ENCODE measurements at places on chromosomes 2 and 18.

GRCh38 chr2:161337247-161337646 lies 29.0 kb downstream of the PSMD14 start:
- no peak for DNase-seq

DNA sequence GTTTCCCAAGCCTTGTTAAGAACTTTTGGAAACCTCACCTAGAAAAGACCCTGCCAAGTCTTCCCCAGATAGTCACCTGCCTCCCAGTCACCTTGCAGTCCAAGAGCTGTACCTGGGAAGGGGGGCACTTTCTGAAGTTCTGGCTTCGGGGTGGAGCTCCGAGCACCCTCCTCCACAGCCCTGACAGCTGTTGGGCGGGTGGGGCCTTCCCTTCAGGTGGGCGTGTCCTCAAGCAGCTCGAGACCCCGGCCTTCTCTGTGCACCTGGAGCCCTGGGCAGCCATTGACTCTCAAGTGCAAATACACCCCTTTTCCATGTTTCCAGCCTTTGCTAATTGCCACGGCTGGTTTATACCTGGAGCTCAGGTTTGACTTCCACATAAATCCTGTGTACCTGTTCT lies 37.0 kb upstream of the IGFBP5 start:
- DNase-seq: no peak

DNA sequence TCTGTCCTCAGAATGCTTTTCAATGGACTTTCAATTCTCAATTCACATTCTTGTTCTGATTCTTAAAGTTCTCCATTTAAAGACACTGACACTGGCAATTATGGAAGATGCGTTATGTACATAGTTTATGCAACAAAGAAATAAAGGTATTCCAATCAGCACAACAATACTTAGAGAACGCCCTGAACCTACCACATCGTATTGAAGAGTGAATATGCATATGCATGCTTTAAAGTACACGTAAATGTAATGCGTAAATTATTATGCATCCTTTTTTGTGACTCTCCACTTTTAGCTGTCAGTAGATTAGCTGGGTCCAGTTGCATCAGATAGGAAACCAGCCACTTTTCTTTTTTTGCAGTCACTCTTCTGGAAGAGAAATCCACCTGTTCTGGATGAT lies 83.5 kb downstream of the RBM43 start:
- no peak for DNase-seq

GRCh38 chr2:217142649-217143266 lies 282.9 kb upstream of the TNP1 start:
- DNase-seq: peak; percentile 39

- DNase-seq: no peak
These were observed 9.0 kb downstream of the SPEG start for GRCh38 chr2:219443697-219444023.

- peak; percentile 51 for DNase-seq
These were observed 55.6 kb downstream of the TGFA start for GRCh38 chr2:70498054-70498453.

- DNase-seq: no peak
These were observed 146.3 kb downstream of the GCA start for GRCh38 chr2:162490052-162490717.

DNA sequence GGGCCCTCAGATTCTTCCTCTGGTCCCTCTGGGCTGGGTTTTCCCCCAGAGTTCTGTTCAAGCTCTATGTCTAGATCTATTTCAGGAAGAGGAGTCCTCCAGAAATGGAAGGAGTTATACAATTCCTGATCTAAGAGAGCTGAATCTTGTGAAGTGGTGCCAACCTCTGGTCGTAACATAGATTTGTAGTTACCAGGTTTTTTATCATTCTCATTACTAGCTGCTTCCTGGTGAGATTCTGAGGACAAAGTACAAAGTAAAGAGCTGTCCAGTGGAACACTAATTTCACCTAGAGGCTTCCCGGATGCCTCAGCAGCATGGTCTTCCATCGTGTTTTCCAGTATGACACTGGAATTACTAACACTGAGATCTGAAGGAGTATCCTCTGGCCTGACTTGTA lies 44.1 kb downstream of the PPP4R1 start:
- DNase-seq: no peak

DNA sequence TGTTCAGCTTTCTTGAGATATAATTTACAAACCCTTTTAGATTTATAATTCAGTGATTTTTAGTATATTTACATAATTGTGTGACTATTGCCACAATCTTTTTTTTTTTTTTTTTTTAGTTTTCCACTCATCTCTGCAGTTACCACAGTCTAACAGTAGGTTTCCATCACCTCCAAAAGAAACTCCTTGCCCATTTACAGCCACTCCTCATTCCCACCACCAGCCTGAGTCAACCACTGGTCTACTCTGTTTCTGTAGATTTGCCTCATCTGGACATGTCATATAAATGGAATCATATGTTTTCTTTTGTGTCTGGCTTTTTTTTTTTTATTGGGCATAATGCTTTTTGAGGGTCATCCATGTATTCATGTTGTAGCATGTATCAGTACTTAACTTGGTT lies 16.1 kb downstream of the MTX2 start:
- peak; percentile 10 for DNase-seq

DNA sequence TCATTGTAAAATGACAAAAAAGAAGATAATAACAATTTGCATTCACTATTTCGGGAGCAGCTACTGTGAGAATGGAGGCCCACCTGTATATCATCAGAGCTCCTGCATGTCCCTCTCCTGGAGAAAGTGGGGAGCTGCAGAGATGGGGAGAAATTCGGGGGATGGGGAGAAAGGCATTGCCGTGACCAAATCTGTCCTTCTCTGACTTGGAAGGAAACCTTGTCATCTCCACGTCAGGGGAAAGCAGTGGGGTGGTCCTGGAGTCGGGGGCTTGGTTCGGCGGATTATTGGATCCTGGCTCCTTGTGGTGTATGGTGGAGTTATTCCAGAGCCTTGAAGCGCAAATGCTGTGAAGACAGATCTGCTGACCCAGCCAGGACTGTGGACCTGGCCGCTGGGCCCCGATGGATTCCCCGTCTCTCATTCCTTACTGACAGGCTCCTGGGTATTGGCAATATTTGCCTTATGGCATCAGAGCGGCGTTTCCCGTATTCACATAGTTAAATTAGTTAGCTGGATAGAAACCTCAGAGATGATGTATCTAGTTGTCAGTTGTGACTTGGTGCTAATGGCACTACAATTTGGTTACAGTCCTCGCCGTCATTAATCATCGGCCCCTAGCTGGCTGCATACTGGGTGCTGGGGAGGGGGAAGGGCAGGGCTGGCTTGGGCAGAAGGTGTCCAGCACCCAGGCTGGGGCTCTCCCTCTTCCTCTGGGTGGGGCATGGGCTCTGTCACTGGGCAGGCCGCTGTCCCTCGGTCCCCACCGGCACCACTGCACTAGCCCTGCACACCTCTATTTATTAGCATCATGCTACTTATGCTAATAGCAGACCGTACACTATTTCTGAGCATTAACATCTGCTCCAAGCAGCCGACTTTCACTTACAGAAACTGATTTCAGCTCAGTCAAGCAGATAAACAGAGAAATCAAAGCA lies 31.7 kb downstream of the CELF4 start:
- peak; percentile 5 for DNase-seq

DNA sequence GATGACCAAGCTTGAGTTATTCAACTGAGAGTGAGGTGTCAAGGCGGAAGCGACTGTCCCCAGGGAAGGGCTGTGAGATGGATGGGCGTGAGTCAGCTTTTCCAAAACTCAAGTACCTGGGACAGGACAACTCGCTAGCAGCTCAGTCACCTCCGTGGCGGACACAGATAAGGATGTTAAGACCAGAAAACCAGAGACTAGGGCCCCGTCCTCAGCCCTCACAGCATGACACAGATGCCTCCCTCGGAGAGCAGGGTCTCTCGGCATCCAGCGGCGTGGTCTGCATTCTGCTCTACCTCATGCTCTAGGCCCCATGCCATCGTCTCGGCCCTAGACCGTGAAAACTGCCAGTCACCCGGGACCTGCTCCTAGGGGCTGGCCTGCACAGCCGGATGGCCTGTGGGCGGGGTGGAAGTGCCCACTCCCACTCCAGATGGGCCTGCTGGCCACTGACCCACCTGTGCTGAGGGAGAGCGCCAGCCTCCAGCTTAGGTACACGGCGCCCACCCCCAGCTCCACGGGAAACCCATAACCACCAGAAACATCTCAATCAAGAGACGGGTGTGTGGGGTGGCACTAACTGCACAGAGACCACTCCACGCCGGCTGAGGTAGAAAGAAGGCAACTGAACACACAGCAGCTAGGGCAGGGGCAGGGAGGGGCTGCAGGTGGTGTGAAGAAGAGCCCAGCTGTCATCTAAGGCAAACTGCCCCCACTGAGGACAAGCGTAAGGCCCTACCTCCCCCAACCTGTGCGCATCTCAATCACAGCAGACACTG lies 39.8 kb downstream of the ANO7 start:
- DNase-seq: no peak

- DNase-seq: no peak
These were observed 42.5 kb downstream of the LDLRAD4 start for GRCh38 chr18:13260935-13261640.

GRCh38 chr2:29450596-29451222 lies 335.5 kb downstream of the CLIP4 start:
- DNase-seq: no peak

- DNase-seq: no peak
These were observed 3.3 kb upstream of the SLC66A2 start for GRCh38 chr18:79954791-79955190.

DNA sequence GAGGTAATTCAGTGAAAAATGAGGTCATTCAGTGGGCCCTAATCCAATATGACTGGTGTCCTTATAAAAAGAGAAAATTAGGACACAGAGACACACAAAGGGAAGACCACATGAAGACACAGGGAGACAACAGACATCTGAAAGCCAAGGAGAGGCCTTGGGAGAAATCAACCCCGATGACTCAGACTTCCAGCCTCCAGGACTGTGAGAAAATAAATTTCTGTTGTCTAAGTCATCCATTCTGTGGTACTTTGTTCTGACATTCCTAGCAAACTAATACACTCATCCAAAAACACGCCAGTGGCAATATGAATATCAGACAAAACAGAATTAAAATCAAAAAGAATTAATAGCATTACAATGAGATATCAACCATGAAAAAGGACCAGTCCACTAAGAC lies 303.7 kb downstream of the SS18 start:
- peak; percentile 76 for DNase-seq

DNA sequence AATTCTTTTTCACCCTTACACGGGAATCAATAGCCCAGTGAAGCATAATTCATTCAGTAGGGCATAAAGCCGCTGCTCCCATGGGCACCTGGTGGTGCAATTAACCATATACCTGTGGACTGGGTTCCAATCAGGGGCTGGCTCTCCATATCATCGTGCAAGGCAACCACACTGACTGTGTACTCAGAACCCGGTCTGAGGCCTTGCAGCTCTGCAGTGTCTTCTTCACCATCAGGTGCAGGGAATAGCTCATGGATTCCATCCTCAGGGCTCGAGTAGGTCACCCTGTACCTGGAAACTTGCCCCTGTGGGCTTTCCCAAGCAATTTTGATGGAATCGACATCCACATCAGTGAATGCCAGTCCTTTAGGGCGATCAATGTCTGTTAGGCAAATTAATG lies 55.2 kb downstream of the FN1 start:
- DNase-seq: no peak

DNA sequence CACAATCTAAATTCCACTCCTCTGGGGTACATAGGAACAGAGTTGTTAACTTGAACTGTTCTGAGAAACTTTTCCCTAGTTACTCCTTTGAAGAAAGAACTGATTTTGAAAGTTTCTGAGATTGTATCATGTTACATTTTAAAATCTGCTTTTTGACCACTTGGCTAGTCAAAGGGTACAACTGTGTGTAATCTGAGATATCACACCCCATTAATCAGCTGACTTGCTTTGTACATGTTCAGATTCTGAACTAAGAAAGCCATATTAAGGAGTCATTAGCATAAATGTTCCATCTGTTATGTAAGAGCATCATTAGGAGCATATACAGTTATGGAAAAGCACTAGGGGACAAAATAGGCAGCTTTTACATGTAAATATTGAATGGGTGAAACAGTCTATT lies 3.8 kb upstream of the WDR35 start:
- DNase-seq: no peak

DNA sequence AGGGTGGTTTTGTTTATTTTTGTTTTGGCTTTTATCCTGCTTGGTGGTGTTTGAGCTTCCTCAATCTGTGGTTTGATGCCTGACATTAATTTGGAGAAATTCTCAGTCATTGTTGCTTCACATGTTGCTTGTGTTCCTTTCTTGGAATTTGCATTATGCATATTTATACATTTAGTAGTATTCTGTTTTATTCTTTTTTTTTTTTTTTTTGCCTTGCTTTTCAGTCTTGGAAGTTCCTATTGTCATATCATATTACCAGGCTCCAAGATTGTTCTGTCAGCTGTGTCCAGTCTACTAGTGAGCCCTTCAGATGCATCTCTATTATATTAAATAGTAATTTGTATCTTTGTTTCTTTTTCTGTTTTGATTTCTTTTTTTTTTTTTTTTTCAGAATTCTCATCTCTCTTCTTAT lies 77.0 kb downstream of the EPC2 start:
- no peak for DNase-seq

- no peak for DNase-seq
These were observed 223.6 kb upstream of the SIX2 start for GRCh38 chr2:45232818-45233217.

DNA sequence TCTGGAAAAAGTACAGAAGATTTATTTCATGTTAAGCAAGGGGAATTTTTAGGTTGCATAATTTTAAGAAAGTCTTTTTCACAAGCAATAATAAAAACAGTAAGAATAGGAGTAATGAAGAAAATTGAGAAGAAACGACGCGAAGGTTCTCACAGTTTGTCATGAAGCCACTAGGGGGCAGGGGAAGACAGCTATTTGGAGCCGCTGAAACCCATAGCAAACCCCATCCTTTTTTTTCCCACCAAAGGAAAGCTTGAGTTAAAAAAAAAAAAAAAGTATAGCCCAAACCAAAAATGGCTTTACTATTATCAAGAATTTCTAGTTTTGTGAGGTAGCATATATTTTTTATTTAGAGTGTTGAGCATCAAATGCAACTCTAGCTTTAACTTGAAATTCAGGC lies 300.9 kb downstream of the PHLPP1 start:
- DNase-seq: peak; percentile 55

GRCh38 chr2:120287183-120288015 lies 34.7 kb downstream of the RALB start:
- peak; percentile 97 for DNase-seq

GRCh38 chr2:22683914-22684313 lies 701.1 kb upstream of the KLHL29 start:
- no peak for DNase-seq

DNA sequence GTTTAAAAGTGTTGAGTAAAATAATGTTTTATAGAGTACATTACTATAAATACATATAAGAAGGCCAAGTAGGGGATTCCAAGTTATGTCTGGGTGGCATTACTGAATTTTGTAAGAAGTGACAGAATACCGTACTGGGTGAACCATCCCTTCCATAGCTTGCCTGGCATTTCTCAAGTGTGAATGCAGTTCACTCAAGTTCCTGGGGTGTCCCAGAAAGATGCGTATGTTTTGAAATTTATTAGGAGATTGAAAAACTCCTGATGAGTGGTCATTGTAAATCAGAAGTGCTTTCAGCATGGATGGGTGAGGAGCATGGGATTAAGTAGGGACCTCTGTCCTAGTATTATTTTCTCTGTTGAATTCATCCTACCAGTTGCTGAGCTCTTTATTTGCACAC lies 103.2 kb downstream of the VAPA start:
- DNase-seq: no peak

Data from ACHN (cell line).